ENCODE measurements at places on chromosomes 6 and 20. TPM values are rescaled to one million over a fixed set of nuclear protein-coding genes. Genes with fewer than 3 reads are reported as not detected.

RIMS1 gene
- not detected for polyA plus RNA-seq

DNA sequence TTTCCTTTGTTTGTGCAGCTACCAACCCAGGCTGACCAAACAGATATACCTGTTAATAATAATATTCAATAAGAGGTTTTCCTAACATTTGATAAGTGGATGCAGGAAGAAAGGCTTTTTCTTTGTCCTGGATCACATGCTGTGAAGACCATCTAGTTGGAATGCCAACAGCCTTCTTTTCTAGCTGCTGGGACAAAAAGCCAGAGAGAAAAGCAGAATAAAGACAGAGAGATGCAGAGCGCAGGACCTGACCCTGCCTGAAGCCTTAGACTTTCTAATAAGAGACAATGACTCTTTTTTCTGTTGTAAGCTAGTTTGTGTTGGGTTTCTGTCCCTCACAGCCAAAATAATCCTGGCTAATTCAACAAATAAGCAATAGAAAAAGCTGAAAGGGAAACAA is 308.2 kb downstream of the PHF3 start:
- no peak for DNase-seq
- no peak overlapping the region for H3K27ac ChIP-seq
- H3K4me3 ChIP-seq = no peak overlapping the region
- H3K27me3 ChIP-seq = no peaks in the 10 kb centered on the region
- no peaks in the 10 kb centered on the region for H3K4me1 ChIP-seq

MICB gene
- polyA plus RNA-seq = 10.9 TPM

DNA sequence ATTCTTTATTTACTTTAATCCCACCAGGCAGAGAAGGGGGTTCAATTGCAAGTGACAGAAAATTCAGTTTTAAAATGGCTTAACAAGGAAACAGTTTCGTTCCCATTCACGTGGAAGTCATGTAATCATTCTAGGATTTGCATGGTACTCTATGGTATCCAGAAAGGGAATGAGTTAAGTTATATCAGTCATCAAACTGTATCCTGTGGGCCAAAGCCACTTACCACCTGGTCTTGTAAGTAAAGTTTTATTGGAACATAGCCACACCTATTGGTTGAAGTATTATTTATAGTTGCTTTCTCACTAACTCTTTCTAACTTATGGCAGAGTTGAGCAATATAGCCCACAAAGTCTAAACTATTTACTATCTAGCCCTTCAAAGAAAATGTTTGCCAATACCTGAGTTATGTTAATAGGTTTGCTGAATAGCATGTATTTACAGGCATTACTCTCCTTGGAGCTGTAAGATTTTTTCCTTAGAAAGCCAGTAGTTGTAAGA is 10.2 kb upstream of the MMS22L start:
- no peak overlapping the region for H3K4me3 ChIP-seq
- peaks cover 35% of the 10 kb centered on the region for H3K27me3 ChIP-seq
- H3K27ac ChIP-seq = no peak overlapping the region
- no peak for DNase-seq

GRCh38 chr6:42841844-42842584 is 37.4 kb upstream of the RPL7L1 start:
- no peaks in the 10 kb centered on the region for H3K27me3 ChIP-seq
- DNase-seq = no peak
- peak overlapping the region; percentile 49 for H3K27ac ChIP-seq
- peaks cover 14% of the 10 kb centered on the region for H3K4me1 ChIP-seq
- H3K36me3 ChIP-seq = peaks cover 17% of the 10 kb centered on the region

TSHZ2 gene
- polyA plus RNA-seq = 0.15 TPM

ROS1 gene
- polyA plus RNA-seq = not detected

Measured in naive B cell (primary cell).